ENCODE measurements at places on chromosomes 6 and 20. TPM values are rescaled to one million over a fixed set of nuclear protein-coding genes. Genes with fewer than 3 reads are reported as not detected.

VSTM2L gene
- 2.4 TPM for total RNA-seq

- no peaks in the 10 kb centered on the region for H3K36me3 ChIP-seq
- H3K27me3 ChIP-seq, result peaks cover 2% of the 10 kb centered on the region
- H3K27ac ChIP-seq, result peak overlapping the region; percentile 92
These were observed 94.3 kb downstream of the CEBPB start for GRCh38 chr20:50284811-50285375.

DNA sequence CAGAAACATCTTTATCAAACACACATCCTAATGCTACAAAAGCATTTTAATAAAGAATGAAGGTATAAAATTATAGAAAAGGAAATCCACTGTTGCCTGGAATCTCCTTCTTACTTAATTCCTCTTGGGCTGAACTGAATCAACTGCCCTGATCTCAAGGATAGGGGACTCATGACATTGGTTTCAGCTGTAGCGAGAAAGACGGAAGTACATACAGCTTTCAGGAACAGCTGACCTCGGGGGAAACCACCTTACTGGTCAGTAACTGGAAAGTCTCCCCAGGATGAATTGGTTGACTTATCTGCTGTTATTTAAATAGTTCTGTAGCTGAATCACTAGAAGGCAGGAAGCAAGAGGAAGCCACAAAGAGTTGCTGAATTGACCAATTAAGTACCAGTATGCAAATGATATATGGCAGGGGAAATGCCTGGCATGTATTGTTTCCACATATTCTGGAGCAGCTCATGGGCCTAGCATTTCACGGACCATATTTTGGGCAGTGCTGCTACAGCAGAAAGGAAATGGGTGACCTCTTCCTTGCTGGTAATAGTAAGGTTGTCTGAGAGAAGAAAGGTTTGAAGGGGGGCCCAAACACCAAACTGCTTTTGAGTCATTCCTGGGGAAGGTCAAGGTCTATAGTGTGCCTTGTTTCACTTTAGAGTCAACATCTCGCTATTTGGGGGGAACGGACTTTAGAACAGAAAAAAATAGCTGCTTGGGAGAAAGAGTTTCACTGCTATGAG lies 43.7 kb upstream of the MAP7 start:
- DNase-seq, result peak; percentile 65
- no peaks in the 10 kb centered on the region for H3K27me3 ChIP-seq
- H3K4me3 ChIP-seq, result no peak overlapping the region
- H3K36me3 ChIP-seq, result no peaks in the 10 kb centered on the region
- no peaks in the 10 kb centered on the region for H3K4me1 ChIP-seq

GRCh38 chr6:56101141-56101553 lies 146.2 kb downstream of the COL21A1 start:
- no peaks in the 10 kb centered on the region for H3K27me3 ChIP-seq
- no peak overlapping the region for H3K4me3 ChIP-seq
- peak; percentile 11 for DNase-seq
- no peaks in the 10 kb centered on the region for H3K36me3 ChIP-seq
- no peaks in the 10 kb centered on the region for H3K4me1 ChIP-seq

DNA sequence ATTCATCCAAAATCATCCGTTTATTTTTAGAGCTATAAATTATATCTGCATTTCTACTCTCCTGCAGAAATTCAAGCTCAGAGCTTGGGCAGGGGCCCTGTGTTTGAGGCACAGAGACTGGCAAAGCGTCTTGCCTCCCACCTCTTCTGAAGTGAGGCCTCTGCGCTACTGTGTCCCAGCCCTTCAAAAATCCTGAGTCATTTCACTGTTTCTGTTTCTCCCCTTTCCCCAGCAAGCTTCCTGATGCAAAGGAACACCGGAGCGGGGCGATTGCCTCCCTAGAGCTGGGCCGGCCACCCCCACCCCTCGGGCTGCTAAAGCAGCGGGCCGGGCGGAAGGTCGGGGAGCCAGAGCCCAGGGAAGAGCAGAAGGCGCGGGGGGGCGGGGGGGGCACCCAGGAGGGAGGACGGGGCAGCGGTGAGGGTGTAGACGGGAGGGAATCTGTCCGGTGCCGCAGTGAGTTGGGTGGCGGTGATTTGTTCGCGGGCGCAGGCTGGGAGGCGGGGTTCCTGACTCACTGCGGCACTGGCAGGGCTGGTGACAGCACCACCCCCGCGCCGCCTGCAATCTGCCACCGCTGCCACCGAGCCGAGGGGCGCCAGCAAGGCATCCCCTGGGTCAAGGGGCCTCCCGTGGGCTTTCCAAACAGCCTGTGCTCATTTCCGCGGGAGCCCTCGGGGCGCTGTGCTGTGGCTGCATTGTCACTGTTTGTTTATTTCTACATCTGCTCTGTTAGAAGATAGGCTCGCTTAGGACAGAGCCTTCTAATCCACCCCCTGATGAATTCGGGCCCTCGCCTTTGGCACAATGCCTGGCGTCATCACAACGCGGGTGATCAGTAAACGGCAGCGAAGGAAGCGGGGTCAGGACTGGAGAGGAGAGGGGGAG lies 46.5 kb upstream of the SNAP25 start:
- H3K4me3 ChIP-seq, result peak overlapping the region; percentile 38
- H3K27ac ChIP-seq, result no peak overlapping the region
- H3K36me3 ChIP-seq, result no peaks in the 10 kb centered on the region
- H3K27me3 ChIP-seq, result peaks cover 15% of the 10 kb centered on the region
